Activated CD8-positive, alpha-beta memory T cell treated with anti-CD3 and anti-CD28 coated beads, Interleukin-2, amount 50 U/mL, for 48 hours (primary cell): ENCODE measurements at places on chromosomes 16 and 17.

DNA sequence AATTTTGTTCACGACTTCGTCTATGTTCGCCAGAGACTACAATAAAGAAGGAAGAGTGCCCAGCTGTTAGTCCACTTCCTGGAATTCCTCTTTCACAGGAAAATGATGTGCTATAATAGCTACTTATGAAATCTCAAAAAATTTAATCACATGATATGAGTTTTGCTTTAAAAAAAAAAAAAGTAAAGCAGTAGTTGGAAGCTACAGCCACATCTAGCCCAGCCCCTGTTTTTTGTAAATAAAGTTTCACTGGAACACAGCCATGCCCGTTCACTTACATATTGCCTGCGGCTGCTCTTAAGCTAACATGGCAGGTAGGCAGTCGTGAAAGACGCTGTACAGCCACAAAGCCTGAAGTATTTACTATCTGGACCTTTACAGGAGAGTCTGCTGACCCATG lies 15.3 kb downstream of the VPS53 start:
- DNase-seq, result no peak

GRCh38 chr16:80664226-80664625 lies 123.4 kb downstream of the DYNLRB2 start:
- no peak for DNase-seq

GRCh38 chr17:46009681-46010596 lies 10.9 kb downstream of the STH start:
- no peak for DNase-seq

- DNase-seq, result no peak
Observed at GRCh38 chr16:23771642-23772041, 16.8 kb downstream of the CHP2 start.

DNA sequence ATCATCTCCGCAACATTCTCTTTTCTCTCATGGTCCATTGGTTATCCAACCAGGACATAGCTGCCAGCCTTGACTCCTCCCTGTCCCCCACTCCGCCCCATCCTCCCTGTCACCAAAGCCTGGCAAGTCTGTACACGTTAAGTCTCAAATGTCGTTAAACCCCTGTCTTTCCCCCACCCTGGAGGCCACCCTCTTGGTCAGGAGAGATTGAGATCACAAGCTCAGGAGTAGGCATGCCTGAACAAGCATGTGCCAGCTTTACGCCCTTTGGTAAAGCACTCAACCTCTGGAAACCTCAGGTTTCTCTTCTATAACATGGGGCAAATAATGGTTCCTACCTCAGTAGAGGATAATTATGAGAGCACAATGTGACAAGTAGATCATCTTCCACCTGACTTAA lies 38.1 kb upstream of the CCL1 start:
- DNase-seq, result peak; percentile 20

GRCh38 chr16:23930791-23931190 lies 95.0 kb downstream of the PRKCB start:
- DNase-seq, result no peak

DNA sequence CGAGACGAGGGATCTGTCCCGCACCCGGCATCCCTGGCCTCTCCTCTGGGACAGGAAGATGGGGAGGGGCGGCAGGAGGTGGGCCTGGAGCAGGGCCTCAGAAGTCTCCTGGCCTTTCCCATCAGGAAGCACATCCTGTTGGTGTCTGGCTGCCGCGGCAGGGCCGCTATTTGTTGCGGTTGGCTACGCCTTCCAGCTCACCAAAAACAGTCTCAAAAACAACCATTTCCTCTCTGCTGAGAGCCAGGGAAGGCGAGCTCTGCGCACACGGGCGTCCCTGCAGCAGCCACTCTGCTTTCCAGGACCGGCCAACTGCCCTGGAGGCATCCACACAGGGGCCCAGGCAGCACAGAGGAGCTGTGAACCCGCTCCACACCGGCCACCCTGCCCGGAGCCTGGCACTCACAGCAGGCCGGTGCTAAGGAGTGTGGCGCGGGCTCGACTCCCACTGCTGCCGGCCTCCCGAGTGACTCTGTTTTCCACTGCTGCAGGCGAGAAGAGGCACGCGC lies at the start of gene TMEM204:
TSS of gene TMEM204 (plus strand) at position 224 of the 509 bp plus-strand sequence. CDS start 610 bp downstream, outside the sequence.
- peak; percentile 70 for DNase-seq

DNA sequence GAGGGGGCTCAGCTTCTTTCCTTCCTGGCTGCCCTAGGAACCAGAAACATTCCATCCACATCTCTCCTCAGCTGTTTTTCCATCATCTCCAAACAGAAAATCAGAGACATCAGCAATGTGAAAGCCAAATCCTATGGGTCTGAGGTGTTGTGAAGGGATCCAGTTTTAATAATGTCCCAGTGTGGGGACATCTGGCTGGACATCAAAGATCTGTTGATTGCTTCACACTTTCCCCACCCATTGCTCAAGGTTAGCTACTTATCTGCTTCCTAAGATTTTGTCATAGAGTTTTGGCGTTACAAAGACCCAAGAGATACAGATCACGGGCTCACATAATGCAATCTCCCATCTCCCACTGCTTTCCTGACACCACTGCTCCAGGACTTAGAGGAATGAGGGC lies 47.8 kb upstream of the AXIN2 start:
- DNase-seq, result no peak

- no peak for DNase-seq
Observed at GRCh38 chr16:21156767-21157467, 1.6 kb upstream of the LDAF1 start.

DNA sequence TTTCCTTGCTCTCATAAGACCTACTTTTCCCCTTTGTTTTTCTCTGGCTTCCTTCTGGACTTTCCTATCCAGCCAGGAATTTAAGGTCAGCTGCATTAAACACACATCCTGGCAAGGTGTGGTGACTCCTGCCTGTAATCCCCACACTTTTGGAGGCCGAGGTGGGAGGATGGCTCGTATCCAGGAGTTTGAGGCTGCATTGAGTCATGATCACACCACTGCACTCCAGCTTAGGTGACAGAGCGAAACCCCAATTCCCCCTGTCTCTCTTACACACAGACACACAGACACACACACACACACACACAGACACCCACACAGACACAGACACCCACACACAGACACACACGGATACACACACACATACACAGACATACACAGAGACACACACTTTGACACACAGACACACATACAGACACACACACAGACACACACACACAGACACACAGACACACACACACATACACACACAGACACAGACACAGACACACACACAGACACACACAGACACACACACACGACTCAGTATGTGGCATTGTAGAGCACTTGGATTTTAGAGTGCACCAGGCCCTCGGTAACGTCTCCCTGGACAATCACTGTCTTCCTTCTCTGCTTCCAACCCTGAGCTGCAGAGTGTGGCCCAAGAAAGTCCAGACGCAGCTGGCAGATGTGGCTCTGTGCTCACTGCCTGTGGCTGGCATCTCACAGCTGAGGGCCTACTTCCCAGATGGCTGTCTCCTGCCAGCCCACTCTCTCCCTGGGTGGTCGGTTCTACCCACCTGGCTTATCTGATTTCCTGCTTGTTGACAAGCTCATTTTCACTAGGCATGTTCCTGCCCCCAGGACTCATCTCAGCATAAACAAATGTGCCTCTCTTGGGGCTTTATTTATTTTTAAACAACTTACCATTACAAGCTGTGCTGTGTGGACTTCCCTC lies 39.0 kb downstream of the NLRP1 start:
- no peak for DNase-seq

- no peak for DNase-seq
Observed at GRCh38 chr16:80317599-80318037, 223.2 kb upstream of the DYNLRB2 start.

GRCh38 chr16:17367036-17367435 lies 103.7 kb downstream of the XYLT1 start:
- no peak for DNase-seq
